ENCODE measurements at places on chromosomes 7 and 10. TPM values are rescaled to one million over a fixed set of nuclear protein-coding genes. Genes with fewer than 3 reads are reported as not detected.

DNA sequence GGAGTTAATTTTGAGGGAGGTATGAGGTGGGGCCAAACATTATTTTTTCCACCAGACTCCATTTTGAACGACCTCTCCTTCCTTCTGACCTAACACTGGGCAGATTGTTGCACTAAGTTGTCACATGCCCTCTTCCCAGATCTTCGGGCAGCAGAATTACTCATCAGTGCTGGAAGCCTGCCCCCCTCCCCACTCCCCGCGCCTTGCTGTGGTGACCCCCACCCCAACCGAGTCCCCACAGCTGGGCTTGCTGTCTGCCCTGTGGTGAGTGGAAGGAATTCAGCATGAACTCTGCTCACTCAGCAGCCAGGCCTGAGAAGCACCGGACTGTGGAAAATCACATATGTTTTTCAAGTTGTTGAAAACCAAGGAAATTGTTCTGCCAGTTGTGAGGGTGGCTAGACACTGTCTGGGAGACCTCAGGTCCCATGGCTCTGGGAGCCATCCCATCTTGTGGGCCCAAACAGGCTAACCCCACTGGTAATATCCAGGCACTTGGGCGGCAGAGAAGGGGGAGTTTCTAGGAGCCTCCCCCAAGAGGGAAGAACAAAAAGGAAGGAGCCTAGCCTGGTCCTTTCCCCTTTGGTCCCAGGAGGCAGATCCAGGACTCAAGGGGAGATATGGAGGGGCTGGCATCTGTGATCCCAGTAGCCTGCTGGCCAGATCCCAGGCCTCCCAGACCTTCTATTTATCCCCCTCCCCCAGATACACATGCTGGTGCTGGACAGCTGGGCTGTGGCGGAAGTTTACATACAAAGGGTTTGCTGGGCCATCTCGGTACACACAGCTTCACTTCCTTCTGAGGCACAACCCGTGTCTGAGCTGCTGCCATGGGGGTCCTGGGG, 3.5 kb upstream of the AEBP1 start:
- no peak for DNase-seq

GRCh38 chr7:150451097-150451793, 815 bp downstream of the GIMAP8 start:
- no peak for DNase-seq

GRCh38 chr10:107163076-107163855, 1.2 kb downstream of the SORCS1 start:
- peak; percentile 34 for DNase-seq

GRCh38 chr10:129950676-129951075, 13.4 kb downstream of the EBF3 start:
- DNase-seq, result no peak

DNA sequence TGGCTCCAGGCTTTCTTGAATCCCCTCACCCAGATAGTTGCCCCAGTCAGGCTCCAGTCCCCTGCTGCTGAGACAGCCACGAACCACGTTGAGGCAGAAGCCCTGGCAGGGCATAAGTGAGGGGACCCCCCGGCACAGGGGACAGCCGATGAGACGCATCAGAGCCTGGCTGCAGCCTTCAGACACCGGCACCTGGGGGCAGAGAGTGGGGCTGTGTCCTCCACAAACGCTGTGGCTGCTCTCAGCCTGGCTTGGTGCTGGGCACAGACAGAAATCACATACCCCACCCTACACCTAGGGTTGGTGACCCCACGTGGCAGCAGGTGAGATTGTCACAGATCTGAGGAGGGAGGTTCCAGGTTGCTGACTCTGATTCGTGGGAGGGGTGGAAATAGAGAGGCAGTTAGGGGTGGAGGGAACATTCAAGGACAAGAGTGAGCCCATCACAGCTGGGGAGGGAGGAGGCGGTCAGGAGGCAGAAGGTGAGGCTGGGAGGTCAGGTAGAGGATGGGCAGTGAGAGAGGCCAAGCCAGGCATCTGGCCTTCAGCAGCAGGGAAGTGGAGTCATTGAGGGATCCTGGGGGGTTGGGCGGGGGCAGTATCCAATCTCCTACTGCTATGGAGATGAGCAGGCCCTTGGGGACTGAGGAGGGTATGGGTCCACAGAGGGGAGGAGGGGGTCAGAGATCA, 3.2 kb downstream of the GPC2 start:
- no peak for DNase-seq

GRCh38 chr7:2782121-2782520, 62.0 kb downstream of the GNA12 start:
- DNase-seq, result no peak

GRCh38 chr10:56327118-56327517, 33.9 kb downstream of the ZWINT start:
- no peak for DNase-seq

GRCh38 chr10:10532826-10533225, 484.8 kb upstream of the CELF2 start:
- DNase-seq, result no peak

DNA sequence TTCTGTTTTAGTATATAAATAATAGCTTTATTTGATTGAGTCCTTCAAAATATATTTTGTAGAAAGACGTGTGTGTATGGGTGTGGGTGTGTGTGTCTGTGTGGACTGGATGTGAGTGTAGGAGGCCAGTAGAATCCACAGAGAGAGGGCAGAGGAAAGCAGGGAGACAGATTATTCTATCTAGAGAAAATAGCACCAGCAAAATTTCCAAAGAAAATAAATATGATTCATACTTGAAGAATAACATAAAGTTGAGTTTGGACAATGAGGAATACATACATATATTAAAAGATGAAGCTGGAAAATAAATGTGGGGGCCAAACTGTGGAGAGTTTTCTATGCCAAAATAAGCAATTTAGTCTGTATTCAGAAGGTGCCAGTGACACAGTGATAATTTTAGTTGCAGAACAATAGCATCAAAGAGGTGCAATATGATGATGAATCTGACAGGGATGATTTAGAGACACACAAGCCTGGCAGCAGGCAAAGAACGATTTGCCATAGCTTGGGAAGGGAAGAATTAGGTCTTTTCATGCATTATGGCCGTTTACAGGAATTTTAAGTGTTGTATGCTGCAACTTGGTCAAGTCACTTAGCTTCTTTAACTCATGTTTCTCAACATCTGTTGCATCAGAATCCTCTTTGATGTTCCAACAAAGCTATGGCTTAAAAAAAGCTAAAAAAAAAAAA, 121.3 kb downstream of the SEMA3A start:
- DNase-seq, result no peak

DNA sequence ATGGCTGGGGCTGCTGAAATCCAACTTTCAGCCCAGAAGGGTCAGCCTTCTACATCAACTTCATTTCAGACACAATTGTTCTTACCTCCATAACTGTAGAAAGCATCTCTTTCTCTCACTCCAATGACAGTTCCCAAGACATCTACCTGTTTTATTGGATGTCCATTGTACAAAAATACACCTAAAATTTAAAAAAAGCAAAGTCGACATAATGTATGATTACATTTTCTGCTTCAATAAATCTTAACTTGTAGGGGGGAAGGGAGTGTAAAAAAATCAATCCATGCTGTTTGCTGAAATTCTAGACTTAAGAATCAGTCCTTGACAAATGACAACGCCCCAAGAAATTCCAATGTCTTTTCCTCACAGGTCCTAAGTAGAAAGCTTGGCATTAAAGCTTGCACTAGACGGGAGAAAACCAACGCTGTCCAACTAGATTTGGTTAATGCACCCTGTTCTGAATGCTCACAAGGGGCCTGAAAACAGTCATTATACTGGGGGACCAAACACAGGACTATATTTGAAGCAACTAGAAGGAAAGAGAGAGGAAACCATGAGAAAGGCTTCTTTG, 7.5 kb downstream of the STN1 start:
- DNase-seq, result no peak

DNA sequence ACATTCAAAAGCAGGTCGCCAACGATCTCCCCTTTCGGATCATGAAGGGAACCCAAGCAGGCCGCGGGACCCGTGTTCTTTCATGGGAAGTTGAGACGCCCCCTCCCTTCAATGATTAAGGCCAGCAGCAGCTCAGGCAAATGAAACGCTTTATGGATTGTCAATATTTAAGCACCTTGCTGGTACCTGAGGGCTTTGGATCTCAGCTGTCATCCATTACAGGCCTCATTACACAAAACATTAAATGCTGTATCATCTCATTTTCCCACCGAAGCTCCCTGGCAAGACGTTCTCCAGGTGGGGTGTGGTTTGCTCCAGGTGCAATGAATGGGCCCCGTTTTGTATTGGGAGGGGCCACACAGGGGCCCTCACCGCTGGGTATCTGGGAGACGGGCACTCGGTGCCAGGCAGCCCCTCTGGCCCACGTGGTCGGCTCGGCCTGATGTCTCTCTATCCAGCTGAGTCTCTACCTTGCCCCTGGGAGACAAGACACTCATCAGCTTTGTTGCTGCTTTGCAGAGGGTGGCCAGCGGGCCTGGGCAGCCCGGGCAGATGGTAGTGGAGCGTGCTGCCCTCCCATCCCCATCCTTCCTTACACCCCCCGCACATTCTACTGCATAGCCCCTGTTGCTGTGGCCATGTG, 456.1 kb upstream of the FOXK1 start:
- DNase-seq, result no peak

DNA sequence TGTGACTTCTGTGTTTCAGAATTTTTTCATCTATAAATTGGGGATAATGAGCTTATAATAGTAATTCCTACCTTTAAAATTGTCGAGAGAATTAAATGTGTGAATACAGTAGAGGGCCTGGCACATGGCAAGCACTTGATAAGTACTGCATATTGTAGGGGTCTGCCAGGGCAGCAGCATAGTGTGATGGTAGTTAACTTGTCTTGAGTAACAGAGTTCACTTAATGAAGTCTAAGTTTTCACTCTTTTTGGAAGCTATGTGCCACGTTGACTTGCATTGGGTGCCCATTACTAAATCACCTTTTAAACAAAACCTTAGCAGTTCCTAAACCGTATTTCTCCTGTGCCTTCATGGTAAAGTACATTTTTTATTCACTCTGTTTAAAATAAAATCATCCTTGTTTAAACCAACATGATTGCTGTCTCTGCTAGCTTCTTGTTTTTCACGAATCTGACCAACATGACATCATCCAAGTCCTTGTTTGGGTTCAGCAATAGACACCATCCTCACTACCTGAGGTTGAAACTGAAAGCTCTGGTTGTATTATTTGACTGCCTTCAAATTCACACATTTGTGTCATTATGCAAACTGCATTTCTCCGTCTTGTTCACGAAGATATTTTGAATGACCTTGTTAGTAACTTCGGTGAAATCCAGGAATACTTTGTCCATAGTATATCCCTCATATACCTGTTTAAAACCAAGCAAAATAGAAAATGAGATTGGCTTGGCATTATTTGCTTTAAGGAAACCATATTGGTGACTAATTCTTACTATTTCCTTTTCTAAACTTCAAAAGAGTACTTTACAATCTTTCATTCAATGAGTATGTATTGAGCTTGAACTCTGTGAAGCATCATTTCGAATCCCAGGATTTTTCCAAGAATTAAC, 340.2 kb downstream of the SUGCT start:
- DNase-seq, result no peak

- DNase-seq, result no peak
Measured at GRCh38 chr7:108235451-108236061, 105.4 kb upstream of the LAMB4 start.

DNA sequence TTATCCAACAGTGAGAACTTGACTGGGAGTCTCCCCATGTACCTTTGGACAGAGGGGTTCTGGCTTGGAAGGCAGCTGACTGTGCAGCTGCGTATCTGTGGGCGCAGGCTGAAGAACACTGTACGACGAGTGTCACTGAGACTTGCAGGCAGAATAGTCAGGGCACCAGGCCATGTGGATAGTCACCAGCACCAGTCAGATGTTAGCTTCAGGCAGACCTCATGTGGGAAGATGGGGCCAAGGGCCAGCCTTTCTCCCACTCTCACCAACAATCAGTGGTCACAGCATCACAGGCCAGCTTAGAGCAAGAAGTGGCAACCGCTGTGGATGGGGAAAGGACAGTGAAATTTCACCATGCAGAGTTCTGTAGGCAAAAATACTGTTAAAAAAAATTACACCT, 43.4 kb upstream of the GJD4 start:
- no peak for DNase-seq

DNA sequence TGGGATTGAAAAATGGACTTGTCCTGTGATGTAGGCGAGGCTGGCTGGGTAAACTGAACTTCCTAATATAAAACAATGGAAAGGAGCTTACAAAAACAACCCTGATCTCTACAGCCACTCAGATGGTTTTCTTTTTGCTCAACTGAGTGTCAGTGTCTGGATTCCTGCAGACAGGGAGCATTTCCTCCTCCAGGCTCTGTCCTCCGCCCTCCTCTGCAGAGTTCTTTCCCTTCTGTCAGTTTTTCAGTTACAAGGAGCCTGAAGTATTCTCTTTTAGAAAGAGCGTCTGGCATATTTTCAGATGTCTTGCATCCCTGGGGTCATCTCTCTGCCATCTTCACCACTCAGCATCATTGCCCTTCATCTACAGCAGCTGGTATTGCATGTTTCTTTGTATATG, 50.0 kb upstream of the PITRM1 start:
- no peak for DNase-seq

GRCh38 chr7:147894271-147894670, 696.3 kb upstream of the C7orf33 start:
- peak; percentile 48 for DNase-seq

- no peak for DNase-seq
Measured at GRCh38 chr7:157715071-157715937, 378.5 kb downstream of the DNAJB6 start.

GRCh38 chr7:107891636-107892366, 818 bp downstream of the DLD start:
- no peak for DNase-seq

GRCh38 chr10:91528080-91528479, 104.8 kb downstream of the PPP1R3C start:
- no peak for DNase-seq

DNA sequence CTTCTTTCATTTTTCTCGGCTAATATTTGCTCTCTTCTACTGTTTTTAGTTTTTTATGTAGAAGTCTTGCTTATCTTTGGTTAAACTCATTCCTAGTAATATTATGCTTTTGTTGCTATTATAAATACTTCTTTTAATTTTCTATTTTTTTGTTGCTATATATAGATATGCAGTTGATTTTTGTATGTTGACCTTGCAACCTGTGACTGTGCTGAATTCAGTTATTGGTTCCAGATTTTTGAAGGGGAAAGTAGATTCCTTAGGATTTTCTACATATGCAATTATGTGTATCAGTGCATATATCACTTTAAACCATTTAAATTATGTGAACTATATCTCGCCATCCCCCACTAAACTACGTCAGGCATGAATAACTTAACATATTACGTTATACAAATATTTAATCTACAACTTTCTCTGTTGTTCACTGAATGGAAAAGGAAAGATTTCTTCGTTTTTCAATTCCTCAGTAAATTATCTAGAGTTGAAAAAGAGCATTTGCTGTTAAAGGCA, 71.5 kb downstream of the IDE start:
- no peak for DNase-seq

The FOXP2 gene
- 0.24 TPM for total RNA-seq

The ANXA8 gene
- not detected for total RNA-seq

The NEURL1 gene
- total RNA-seq, result 3.8 TPM

The ALOX5 gene
- total RNA-seq, result 5.7 TPM

The MMD2 gene
- 0.38 TPM for total RNA-seq

The HOXA5 gene
- total RNA-seq, result not detected
